ENCODE measurements at places on chromosomes 4 and X. TPM values are rescaled to one million over a fixed set of nuclear protein-coding genes. Genes with fewer than 3 reads are reported as not detected.

- H3K27me3 ChIP-seq, result no peaks in the 10 kb centered on the region
- DNase-seq, result no peak
- H3K36me3 ChIP-seq, result no peaks in the 10 kb centered on the region
- no peak overlapping the region for H3K4me3 ChIP-seq
These were observed 66.9 kb downstream of the ANXA3 start for GRCh38 chr4:78618436-78618835.

GRCh38 chrX:115709039-115709438 lies 148.1 kb downstream of the PLS3 start:
- no peak overlapping the region for H3K27ac ChIP-seq
- no peak overlapping the region for H3K4me3 ChIP-seq
- no peaks in the 10 kb centered on the region for H3K36me3 ChIP-seq
- no peaks in the 10 kb centered on the region for H3K4me1 ChIP-seq
- H3K27me3 ChIP-seq, result no peaks in the 10 kb centered on the region

The NAA11 gene
- total RNA-seq, result not detected

DNA sequence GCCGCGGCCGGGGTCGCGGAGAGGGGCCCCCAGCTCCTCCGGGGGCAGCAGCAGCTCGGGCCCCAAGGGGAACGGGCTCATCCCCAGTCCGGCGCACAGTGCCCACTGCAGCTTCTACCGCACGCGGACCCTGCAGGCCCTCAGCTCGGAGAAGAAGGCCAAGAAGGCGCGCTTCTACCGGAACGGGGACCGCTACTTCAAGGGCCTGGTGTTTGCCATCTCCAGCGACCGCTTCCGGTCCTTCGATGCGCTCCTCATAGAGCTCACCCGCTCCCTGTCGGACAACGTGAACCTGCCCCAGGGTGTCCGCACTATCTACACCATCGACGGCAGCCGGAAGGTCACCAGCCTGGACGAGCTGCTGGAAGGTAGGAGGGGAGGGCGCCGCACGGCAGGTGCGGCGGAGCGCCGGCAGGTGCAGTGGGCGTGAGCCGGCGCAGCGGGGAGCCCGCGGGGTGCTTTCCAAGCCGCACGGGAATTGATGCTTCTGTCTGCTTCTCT lies 886 bp downstream of the DCLK2 start:
- H3K27me3 ChIP-seq, result no peaks in the 10 kb centered on the region
- peak overlapping the region; percentile 84 for H3K27ac ChIP-seq
- H3K36me3 ChIP-seq, result no peaks in the 10 kb centered on the region
- peak overlapping the region; percentile 70 for H3K4me3 ChIP-seq
- H3K4me1 ChIP-seq, result no peaks in the 10 kb centered on the region

DNA sequence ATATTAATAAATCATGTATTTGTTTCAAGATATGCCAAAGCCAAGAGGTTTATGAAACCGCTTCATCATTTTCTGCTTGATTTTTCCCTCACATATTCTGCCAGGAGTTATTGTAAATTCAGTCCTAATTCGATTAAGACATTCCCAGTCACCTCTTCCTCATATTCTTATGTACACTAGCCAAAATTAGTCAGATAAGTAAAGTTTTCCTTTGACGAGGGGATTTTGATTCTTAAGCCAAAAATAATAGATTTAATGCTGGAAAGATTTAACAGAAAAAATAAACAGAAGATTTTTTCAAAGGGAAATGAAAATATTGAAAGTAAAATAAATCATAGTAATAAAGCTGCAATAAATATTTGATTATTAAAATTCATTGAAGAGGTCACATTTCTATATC lies 51.0 kb upstream of the VEGFC start:
- H3K36me3 ChIP-seq, result no peaks in the 10 kb centered on the region
- H3K4me1 ChIP-seq, result no peaks in the 10 kb centered on the region
- H3K27ac ChIP-seq, result no peak overlapping the region
- H3K27me3 ChIP-seq, result no peaks in the 10 kb centered on the region

Data from Peyer's patch (tissue), 4 donors.